ENCODE measurements at places on chromosomes 12 and 14.

DNA sequence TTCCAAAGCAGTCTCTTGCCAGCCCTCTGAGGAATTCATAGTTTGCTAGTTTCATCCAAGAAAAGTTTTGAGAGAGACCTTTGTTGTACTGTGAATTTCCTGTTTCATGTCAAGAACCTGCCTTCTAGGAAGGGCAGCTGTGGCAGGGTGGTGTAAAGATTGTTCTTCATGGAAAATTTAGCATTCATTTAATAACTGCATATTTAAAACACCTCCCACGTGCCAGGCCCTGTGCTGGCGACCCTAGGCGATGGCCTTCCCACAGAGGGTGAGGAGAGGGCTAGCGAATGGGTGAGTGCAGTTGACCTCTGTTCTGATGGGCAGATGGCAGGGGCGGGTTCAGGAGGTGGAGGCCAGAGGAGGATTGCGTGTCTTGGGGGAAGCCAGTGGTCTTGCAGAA lies 43.2 kb downstream of the MLXIP start:
- DNase-seq = no peak

DNA sequence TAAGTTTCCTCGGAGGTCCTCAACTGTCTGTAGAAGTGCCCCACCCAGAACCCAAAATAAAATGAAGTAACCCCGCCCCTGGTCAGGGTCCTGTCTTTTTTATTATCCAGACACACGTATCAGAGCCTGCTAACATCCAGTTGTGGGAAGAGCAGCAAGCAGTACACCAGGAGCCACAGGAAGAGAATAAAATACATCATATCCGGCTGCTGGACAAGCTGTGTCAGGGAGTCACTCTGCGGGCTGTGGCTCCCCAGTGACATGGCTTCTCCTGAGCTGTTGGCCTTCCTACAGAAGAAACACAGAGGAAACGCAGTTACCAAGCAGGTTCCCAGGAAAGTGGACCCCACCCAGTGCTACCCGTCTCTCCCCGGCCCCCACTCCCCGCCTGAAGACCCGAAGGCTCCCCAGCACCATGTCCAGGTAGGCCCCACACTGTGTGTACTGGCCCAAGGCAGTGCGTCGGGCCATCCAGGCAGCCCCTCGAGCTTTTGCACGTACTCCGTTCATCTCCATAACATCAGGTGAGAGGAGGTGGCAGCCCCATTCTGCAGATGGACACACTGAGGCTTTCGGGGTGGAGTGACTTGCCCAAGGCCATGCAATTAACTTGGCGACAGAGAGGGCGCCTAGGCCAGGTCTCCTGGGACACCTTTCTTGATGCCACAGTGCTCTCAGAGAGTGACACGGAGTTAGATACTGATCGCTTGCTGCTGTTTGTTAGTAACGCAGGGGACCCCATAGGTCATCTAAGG lies 34.3 kb upstream of the DICER1 start:
- no peak for DNase-seq

- DNase-seq = no peak
Observed at GRCh38 chr12:2904260-2904659, 13.6 kb downstream of the TULP3 start.

DNA sequence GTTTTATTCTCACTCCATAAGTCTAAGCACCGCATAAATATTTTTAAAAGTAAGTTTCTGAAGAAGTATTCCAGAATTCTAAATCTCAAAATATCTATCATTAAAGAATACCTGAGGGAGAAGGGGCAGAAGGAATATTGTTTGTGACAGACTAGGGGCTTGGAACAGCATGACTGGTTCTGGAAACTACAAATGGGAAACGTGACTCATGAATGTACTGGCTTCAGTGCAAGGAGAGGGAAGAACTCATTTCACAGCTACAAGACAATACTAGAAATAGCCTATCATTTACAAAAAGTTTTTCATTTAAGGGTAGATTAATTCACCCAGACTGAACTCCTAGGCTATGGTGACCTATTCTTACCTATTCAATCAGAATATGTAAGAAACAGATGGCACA lies 121.3 kb downstream of the SLC25A21 start:
- DNase-seq = no peak

- DNase-seq = peak; percentile 95
Observed at GRCh38 chr14:54638135-54638446, 71.2 kb downstream of the SAMD4A start.

GRCh38 chr12:25051656-25052195 lies 102.8 kb upstream of the BCAT1 start:
- no peak for DNase-seq

GRCh38 chr12:100624571-100624970 lies 51.1 kb downstream of the GAS2L3 start:
- DNase-seq = no peak

GRCh38 chr12:68037616-68038255 lies 48.5 kb downstream of the IFNG-AS1 start:
- DNase-seq = no peak

DNA sequence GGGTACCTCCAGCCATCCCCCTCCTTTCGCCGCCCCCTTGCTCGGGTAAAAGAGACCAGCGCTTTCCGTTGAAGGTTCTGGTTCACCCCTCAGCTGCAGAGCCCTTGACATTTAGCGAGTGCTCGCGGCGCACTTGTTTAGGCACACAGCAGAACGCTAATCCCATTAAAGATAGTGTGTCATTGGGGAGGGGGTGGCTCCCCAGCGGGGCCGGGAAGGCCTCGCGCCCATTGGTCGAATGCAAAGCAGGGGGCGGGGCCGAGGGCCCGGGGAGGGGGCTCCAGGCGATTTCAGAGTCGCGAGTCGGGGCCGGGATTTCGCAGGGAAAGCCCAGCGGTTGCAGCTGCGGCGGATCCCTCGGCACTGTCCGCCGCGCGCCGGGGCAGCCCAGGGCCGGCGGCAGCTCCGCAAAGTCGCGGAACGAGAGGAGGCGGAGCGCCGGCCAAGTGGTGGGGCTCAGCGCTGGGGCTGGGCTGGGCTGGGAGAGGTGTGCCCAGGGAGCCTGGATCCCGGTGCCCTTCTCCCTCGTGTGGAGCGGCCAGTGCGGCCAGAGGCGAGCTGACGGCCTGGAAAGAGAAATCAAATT lies 122.9 kb downstream of the TSPAN9 start:
- DNase-seq = peak; percentile 84

DNA sequence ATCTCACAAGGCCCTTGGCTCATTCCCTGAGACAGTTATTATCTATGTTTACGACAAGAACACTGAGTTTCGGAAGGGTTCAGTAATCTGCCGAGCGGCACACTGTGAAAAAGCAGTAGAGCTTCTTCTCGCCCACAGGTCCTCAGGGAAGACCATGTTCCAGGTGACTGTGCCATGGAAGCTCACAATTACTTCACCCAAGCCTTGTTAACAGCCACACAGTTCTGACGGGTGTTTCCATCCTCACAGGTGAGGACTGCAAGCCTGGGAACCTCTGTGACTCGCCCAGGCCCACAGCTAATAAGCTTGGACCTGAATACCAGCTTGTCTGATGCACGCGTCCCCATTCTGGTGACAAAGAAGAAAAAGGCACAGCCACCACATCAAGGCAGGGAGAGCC lies 15.4 kb downstream of the SETD3 start:
- no peak for DNase-seq

- DNase-seq = no peak
Observed at GRCh38 chr14:72753044-72753710, 140.7 kb downstream of the DPF3 start.

GRCh38 chr12:78414071-78414470 lies 450.5 kb upstream of the SYT1 start:
- DNase-seq = no peak

DNA sequence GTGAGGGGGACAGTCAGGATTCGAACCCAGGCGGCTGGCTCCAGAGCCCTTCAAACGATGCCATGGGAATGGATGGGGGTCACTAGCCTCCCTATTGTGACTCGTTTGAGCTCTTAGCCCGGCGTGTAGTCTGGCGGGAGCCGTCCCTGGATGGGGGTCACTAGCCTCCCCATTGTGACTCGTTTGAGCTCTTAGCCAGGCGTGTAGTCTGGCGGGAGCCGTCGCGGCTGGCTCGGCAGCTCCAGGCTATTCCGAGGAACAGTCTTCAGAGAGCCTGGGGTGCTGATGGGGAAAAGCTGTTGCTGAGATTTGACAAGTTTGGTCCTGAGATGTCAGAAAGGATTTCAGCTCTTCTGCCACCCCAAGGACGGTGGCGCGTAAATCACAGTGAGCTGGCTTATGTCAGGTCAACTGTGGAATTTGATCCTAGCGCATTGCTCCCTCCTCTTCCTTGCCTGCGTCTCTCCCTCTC lies 58.3 kb downstream of the CALM1 start:
- DNase-seq = no peak

DNA sequence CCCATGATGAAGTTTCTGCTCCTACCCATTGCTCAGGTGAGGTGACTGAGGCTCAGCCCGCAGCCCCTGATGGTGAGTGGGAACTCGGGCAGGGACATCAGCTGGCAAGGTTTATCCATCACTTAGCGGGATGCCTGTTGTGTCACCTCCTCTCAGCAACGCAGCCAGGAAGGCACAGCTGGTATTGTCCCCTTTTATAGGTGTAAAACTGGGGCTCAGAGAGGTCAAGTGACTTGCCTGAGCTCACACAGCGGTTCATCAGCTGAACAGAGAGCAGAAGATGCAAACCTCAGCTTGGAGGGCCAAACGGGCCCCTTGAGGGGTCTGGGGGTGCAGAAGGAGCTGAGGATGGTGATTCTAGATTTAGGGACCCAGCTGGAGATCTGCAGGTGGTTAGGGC lies 143.6 kb downstream of the PHETA1 start:
- DNase-seq = no peak

DNA sequence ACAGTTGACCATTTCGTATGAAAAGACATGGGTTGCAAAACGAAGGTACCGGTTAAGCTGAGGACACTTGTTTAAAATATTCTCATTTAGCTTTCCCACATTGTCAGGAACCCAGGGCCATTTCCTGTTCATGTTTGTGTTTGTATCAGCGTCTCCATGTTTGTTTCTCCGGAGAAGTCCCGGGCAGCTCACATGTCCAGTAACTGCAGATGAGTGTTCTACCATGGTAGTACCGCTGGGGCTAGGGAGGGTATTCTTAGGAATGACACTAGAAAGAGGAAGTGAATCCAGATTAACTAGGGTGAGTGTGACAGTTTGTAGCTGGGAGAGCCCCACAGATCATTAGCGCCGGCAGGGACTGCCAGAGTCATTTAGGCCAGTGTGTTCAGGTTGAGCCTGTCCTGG lies 50.0 kb upstream of the EVL start:
- no peak for DNase-seq

DNA sequence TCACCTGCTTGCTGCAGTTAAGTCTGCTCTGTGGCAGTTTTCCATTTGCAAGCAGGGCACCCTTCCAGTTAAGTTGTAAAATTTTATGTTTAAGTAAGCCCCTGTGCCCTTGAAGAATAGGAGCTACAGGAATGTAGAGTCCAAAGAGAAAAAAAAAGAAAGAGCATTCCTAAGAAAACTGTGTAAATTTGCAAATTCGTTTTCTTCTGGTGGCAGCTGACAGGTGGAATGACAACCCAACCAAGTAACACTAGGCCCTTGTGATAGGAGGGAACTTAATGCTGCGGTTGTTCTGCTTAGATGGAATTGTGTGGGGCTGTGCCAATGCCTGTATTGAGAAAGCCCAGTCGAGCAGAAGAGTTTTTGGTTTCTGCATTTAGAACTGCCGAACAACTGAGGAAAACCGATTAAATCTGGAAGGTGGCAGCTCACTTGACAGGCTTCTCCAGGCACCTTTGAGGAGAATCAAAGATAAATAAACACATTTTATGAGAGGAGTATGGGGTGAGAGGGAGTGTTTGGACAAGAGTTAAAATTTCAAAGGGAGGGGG lies 280.0 kb downstream of the RAD51B start:
- no peak for DNase-seq

DNA sequence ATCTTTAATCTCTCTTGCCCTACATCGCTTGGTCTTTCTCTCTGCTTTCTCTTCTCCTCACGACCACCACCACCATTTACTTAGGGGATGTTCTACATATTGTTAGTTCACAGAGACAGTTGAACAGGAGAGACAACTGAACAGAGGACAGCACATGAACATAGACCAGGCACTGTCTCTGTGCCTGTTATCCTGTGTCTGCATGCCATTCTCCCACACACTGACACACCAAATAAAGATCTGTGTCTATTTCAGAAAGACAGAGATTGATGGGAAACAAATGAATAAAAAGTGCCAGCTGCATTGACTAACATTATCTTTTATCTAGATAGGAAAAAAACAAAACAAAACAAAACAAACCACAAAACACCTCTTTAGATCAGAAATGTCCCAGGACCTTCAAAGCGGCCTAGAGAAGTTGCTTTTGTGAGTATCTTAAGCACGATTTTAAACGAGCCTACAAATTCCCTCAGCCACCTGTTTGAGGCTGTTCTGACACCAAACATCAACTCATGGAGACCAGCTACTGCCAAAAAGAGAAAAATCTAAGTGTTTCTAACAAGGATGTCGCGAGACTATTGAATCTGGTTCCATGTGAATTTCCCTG lies 77.6 kb upstream of the PARP11 start:
- no peak for DNase-seq

DNA sequence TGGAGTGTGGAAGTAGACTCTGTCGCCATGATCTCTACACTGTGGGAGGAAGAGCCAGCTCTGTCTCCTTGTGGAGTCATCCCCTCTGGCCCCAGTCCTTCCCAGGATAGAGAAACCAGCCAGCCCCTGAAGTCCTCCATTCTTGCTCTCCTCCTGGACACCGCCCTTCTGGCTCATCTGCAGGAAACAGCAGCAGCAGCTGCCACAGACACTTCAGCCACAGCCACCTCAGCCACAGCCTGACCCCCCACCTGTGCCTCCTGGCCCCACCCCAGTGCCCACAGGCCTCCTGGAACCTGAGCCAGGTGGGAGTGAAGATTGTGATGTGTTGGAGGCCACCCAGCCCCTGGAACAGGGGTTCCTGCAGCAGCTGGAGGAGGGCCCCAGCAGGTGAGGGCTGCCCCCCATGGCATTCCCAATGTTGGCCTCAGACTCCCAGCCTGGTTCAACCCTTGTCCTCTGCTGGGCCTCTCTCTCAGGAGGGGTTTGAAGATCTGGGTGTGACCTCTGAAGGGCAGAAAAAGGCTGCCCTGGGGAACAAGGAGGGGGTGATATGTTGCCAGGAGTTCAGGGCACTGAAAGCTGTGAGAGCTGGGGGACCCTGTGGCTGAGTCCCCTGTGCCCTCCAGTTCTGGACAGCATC lies 10.5 kb downstream of the PRPF40B start:
- DNase-seq = no peak

DNA sequence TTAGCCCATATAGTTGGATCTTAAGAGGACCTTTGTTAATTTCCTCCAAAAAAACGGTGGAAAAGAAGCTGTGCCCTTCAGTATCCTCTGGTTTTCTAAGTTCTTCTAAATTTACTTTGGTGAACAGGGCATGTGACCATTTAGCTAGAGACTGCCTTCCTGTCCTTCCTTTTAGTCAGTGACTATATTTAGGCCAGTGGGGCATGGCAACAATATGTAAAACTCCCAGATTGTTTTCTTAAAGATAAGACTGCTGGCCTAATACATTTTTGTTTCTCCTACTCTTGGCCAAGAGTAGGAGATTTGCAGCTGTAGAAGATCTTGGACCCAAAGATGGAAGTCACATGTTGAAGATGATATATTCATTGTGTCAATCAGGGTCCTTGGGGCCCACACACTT lies 325.1 kb upstream of the DCN start:
- DNase-seq = no peak

- no peak for DNase-seq
Observed at GRCh38 chr12:627863-628741, 35.1 kb downstream of the NINJ2 start.

- DNase-seq = no peak
Observed at GRCh38 chr12:2537868-2538541, 256.8 kb upstream of the FKBP4 start.

GRCh38 chr12:58025431-58025830 lies 84.1 kb downstream of the ATP23 start:
- no peak for DNase-seq
